ENCODE measurements at places on chromosomes 2 and 18.

DNA sequence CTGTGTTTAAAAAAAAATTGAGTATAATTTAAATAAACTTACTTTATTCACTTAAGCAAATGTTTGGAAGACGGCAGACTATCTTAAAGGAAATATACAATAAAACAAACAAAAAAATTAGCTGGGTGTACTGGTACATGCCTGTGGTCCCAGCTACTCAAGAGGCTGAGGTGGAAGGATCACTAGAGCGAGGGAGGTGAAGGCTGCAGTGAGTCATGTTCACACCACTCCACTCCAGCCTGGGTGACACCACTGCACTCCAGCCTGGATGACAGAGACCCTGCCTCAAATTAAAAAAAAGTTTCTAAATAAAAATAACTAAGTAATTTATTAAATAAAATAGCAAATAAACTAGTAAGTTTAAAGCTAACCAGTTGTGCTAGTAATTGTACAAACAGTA, 7.5 kb downstream of the PUM2 start:
- no peak for DNase-seq

DNA sequence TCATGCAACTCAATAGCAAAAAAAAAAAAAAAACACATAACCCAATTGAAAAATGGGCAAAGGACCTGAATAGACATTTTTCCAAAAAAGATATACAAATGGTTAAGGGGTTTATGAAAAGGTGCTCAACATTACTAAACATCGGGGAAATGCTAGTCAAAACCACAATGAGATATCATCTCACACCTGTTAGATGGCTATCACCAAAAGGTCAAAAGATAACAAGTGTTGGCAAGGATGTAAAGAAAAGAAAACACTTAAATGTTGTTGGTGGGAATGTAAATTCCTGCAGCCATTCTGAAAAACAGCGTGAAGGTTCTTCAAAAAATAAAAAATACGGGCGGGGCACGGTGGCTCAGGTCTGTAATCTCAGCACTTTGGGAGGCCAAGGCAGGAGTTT, 112.4 kb upstream of the CAB39 start:
- DNase-seq = no peak

GRCh38 chr2:86105252-86105968, at the start of gene POLR1A:
Gene POLR1A, minus strand, starts transcription at chr2:86105886. Its CDS starts 110 bp downstream, at chr2:86105776.
- DNase-seq = peak; percentile 90

DNA sequence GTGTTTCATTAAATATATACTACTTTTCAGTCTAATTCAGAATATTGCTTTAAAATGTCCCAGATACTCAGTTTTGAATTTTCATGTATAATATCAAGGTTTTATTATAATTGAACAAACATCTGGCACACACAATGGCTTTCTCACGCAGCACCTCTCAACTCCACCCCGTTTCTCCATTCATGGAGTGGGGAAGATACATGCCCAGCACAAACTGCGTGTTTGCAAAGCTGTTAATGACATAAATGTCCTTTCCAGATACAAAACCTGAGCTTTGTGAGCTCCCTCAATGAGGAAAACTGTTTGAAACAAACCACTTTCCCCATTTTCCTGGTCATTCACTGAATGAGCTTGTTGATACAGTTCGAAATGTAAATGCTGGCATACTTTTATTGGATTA, 150.3 kb upstream of the RASGRP3 start:
- no peak for DNase-seq

DNA sequence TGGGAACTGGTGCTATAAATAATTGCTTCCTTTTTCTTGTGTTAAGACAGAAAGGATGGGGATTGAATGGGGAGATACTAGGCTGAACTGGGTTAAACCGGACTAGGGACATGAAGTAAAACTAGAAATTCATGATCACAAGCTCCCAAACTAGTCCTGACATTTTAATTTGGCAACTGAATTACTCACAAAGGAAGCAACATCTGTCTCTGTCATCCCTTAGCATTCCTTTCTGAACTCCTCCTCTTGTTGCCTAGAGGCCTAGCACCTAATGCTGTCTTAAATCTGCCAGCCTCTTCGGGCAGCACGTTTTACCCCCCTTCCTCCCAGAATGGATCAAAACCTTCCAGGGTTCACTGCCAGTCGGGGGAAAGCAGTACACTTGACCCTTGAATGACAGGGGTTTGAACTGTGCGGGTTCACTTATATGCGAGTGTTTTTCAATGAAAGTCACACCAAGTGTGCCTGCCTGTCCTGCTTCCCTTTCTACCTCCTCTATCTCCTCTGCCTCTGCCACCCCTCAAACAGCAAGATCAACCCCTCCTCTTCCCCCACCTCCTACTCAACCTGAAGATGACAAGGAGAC, 8.2 kb downstream of the KCTD1 start:
- no peak for DNase-seq

DNA sequence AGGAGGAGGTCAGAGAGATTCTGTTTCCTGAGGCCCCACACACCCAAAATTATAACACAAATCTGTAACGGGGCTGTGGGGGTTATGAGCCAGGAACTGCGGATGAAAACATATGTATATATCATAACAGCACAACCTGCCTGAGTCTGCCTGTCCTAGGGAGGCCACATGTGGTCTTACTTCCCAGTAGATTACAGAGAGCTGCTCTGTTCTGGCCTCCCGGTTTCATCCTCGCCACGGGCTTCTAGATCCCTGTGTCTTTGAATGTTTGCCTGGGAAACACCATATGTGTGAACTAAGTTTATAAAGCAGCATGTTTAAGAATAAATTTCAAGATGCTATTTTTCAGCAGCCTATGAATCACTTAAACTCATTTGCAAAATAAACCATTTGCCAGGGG, 124.0 kb downstream of the TMEM200C start:
- no peak for DNase-seq

GRCh38 chr2:158756976-158757375, 38.1 kb upstream of the DAPL1 start:
- DNase-seq = no peak

- DNase-seq = no peak
Observed at GRCh38 chr2:109269706-109270504, 140.9 kb downstream of the SH3RF3 start.

DNA sequence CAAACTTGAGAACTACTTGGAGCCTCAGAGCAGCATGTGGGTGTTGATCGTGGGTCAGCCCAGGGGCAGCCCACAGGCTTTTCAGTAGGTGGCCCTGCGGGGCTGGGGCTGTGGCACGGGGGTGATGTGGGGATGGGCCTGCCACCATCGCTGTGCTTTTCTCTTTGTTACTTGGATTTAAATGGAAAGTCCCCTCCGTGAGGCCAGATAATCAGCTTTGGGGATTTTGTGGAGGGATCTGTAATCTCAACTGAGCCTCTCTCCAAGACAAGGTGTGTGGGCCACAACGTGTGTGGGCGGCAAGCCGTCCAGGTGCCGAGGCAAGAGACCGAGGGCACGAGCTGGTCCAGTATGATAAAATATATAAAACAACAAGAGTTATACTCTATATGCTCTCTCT, 16.7 kb downstream of the COLEC11 start:
- no peak for DNase-seq

GRCh38 chr2:45993476-45993991, 303.7 kb upstream of the EPAS1 start:
- DNase-seq = peak; percentile 15

DNA sequence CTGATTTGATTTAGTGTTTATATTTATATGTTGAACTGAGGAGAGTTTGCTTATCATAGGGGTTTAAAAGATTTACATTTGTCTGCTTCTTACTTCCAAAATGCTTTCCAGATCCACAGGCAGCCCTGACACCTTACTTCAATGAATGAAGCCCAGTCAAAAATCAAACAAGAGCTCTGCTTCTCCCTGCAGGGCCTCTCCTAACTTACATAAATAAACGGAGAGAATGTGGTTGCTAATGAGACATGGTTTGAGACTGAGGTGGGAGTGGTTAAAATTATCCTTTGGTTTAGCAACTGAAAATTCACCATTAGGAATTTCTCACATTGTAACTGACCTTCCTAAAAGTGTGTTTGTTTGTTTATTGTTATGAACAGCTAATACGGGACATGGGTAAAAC, 612.3 kb upstream of the FANCL start:
- DNase-seq = peak; percentile 18

DNA sequence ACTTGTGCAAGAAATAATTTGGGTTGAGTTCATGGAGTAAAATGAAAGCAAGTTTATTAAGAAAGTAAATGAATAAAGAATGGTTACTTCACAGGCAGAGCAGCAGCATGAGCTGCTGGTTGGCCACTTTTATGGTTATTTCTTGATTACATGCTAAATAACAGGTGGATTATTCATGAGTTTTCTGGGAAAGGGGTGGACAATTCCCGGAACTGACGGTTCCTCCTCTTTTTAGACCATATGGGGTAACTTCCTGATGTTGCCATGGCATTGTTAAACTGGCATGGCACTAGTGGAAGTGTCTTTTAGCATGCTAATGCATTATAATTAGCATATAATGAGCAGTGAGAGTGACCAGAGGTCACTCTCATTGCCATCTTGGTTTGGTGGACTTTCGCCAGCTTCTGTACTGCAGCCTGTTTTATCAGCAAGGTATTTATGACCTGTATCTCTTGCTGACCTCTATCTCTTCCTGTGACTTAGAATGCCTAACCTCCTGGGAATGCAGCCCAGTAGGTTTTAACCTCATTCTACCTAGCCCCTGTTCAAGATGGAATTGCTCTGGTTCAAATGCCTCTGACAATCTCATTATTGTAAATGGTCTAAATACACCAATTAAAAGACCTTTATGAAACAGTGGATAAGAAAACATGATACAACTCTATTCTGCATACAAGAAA, 114.1 kb upstream of the FIGN start:
- no peak for DNase-seq

GRCh38 chr18:57951999-57952774, 91.8 kb upstream of the NEDD4L start:
- DNase-seq = no peak

DNA sequence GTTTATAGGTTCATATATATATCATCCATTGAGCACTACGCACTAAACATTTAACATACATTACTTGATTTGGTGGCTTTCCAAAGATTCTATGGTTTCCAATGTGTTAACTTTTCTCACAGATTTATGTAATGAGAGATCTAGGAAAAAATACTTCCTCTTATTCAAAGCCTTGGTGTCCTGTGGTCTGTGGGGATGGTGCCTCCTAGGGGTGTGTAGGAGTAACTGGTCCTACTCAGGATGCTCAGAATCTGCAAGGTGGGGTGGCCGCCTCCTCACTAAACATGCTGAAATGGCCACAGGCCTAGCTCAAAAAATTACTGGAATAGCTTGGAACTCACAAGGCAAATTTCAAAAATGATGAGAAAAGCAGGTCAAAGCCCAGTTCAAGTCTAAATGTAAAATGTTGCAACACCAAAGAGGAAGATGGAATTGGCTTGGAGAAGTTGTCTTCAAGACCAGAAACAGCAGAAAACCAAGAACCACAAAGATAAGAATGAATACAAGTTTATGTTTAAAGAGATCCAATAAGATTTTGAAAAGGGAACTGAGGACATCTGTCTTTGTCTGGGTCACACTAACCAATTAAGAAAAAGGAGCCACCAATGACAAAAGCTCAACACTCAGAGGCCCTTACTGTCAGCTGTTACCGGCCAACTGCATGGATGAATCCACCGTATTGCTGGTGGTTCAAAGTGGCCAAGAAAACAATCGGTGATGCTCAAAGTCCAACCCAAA, 11.5 kb downstream of the GPR55 start:
- DNase-seq = no peak

DNA sequence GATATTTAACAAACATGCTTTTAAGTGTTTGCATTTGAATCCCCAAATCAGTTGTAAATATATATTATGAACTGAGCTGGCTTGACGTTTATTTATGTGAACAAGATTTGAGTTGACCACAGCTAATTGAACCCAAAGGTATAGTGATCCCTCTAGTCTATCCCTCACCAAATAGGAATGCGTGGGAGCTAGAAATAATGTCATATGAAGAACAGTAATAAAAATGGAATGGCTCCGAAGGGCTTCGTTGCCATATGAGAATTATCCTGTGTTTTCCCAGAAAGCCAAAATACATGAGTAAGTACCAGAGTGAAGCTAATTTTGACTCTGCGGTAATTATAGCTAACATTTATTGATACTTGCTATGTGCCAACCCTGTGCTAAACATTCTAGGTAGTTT, 142.7 kb downstream of the ADCYAP1 start:
- no peak for DNase-seq

DNA sequence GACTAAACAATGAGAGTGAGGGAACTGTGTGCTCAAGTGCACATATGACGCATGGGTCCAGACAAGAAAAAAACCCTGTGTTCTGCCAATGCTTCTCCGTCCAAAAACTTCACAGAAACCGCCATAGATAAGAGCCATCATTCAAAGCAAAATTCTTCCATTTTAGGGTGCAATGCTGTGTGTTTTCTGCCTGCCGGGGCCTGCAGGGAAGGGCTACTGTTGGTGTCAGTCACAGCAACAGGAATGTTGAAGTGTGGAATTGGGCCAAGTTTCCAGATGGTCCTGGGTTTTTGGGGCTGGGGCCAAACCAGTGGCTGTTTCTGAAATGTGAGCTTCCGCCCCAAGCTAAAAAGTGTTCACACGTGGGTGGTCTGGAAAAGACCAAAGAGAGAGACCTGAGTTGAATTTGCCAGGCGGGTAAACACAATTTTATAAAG, 677 bp upstream of the MC2R start:
- peak; percentile 50 for DNase-seq

DNA sequence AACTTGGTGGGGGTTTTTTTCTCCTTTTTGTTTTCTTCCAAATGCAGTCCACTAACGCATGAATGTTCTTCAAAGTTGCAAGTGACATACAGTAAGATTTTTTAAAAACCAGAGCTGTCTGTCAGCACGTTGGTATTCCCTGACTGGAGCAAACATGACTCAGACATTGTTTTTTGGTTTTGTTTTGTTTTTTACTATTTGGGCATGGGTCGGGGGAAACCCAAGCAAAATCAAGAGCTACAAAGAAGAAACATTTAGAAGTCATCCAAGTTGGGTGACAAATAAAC, 726 bp upstream of the CCDC88A start:
- DNase-seq = no peak

DNA sequence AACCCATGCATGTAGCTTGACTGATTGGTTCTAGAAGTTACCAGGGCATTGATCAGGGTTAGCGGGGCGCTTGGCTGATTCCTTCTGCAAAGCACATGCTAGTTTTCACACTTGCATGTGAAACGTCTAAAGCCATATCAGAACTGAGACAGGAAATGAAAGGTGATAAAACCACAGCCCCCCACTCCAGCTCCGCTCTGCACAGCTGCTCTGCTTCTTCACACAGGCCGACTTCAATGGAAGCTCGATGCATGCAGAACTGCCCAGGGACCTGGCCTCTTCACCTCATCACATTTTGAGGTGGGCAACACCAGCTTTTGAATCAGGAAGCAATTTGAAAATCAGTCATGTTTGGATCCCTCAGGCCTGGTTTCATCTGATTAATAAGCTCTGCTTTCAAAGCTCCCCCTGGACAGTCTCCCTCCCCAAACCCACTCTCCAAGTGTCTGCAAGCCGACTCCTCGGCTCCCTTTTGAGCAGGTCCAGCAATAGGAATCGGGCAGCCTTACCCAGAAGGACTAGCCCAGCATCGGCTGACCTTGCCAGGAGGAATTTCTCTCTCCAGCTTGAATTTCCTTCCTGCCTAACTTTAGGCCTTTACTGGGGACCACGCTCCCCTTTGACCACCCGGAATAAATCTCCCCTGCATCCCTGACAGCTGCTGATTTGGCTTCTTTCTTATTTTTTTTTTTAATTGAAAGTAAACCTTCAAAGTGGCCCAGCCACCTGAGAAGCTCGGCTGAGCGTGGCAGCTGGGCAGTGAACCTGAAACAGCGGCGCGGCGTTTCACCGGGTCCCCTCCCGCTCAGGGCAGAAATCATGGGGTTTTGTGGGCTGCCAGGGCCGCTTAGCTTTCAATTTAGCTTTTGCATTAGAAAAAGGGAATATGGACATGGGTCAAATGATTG, 31.7 kb downstream of the HRH4 start:
- DNase-seq = no peak
